ENCODE measurements at places on chromosomes 6 and 20. TPM values are rescaled to one million over a fixed set of nuclear protein-coding genes. Genes with fewer than 3 reads are reported as not detected.

DNA sequence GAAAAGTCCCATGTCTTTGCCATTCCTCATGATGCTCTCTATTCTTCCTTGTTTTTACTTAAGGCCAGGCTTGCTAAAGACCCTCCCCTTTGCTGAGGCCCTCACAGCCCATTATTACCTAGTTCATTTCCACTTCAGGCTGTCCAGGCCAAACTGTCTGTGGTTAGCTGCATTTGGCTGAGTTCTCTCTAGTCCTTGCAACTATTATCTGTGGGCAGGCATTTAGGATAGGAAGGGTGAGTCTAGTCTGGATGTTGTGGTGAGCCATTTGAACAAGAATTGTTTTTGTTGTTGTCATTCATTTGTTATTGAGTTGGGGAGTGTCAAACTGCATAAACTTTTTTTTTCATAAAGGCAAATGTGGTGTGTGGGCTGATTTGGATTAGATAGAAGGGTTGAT is 182.4 kb downstream of the CD109 start:
- H3K27ac ChIP-seq: no peak overlapping the region
- H3K27me3 ChIP-seq: no peaks in the 10 kb centered on the region
- DNase-seq: no peak
- H3K4me3 ChIP-seq: no peak overlapping the region

DNA sequence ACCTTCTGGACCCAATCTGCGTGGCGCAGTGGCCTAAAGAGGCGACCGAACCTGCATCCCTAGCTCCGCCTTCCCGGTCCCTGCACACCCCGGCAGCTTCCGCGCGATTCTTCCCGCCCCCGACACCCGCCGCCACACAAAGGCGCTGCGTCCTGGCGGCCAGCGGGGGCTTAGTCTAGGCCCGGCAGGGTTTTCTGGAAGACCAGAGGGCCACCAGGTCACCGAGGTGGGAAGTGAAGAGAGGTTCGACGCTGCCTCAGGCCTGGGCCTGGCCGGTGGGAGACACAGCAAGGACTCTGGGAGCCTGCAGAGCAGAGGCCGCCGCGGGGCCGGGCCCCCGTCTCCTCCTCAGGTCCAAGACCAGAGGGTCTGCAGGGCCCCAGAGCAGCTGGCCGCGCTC is 154.9 kb downstream of the OR2B2 start:
- peaks cover 49% of the 10 kb centered on the region for H3K4me1 ChIP-seq
- H3K4me3 ChIP-seq: peak overlapping the region; percentile 78
- no peaks in the 10 kb centered on the region for H3K36me3 ChIP-seq
- H3K27me3 ChIP-seq: peaks cover 10% of the 10 kb centered on the region
- DNase-seq: peak; percentile 70

GRCh38 chr6:139882234-139882633 is 507.8 kb upstream of the CITED2 start:
- H3K27ac ChIP-seq: no peak overlapping the region
- no peaks in the 10 kb centered on the region for H3K27me3 ChIP-seq
- no peaks in the 10 kb centered on the region for H3K4me1 ChIP-seq
- H3K36me3 ChIP-seq: no peaks in the 10 kb centered on the region

GRCh38 chr6:92942549-92942948 is 476.8 kb downstream of the EPHA7 start:
- H3K4me1 ChIP-seq: no peaks in the 10 kb centered on the region
- no peak overlapping the region for H3K4me3 ChIP-seq
- no peak overlapping the region for H3K27ac ChIP-seq
- DNase-seq: no peak
- no peaks in the 10 kb centered on the region for H3K36me3 ChIP-seq

DNA sequence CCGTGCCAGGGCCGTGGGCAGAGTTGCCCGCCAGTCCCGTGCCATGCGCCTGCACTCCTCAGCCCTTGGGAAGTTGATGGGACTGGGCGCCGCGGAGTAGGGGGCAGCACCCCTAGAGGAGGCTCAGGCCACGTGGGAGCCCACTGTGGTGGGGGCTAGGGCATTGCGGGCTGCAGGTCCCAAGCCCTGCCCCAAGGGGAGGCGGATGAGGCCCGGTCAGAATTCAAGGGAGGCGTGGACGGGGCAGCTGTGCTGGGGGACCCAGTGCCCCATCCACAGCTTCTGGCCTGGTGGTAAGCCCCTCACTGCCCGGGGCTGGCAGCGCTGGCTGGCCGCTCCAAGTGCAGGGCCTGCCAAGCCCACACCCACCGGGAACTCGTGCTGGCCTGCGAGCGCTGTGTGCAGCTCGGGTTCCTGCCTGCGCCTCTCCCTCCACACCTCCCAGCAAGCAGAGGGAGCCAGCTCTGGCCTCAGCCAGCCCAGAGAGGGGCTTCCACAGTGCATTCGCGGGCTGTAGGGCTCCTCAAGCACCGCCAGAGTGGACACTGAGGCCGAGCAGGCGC is 317.8 kb downstream of the HAO1 start:
- H3K36me3 ChIP-seq: no peaks in the 10 kb centered on the region
- no peak overlapping the region for H3K27ac ChIP-seq
- DNase-seq: no peak
- no peaks in the 10 kb centered on the region for H3K27me3 ChIP-seq

GRCh38 chr6:72861935-72862432 is 240.1 kb downstream of the KCNQ5 start:
- peak overlapping the region; percentile 55 for H3K27ac ChIP-seq
- peaks cover 3% of the 10 kb centered on the region for H3K36me3 ChIP-seq
- no peak for DNase-seq
- no peaks in the 10 kb centered on the region for H3K27me3 ChIP-seq

GRCh38 chr6:139546106-139546472 is 171.6 kb upstream of the CITED2 start:
- H3K4me1 ChIP-seq: no peaks in the 10 kb centered on the region
- H3K27ac ChIP-seq: no peak overlapping the region
- DNase-seq: no peak
- no peaks in the 10 kb centered on the region for H3K27me3 ChIP-seq
- no peaks in the 10 kb centered on the region for H3K36me3 ChIP-seq

ZC3H12D gene
- total RNA-seq: 27.9 TPM

BMP2 gene
- not detected for total RNA-seq

- no peak overlapping the region for H3K4me3 ChIP-seq
- H3K27ac ChIP-seq: no peak overlapping the region
- peaks cover 5% of the 10 kb centered on the region for H3K4me1 ChIP-seq
These were observed 201.3 kb downstream of the AKAP7 start for GRCh38 chr6:131336596-131336995.

GRCh38 chr6:112338166-112338709 is 8.9 kb upstream of the RFPL4B start:
- no peaks in the 10 kb centered on the region for H3K36me3 ChIP-seq
- no peak overlapping the region for H3K4me3 ChIP-seq
- no peak overlapping the region for H3K27ac ChIP-seq
- DNase-seq: no peak
- peaks cover 14% of the 10 kb centered on the region for H3K27me3 ChIP-seq

GRCh38 chr6:31729979-31730630 is 1.0 kb upstream of the DDAH2 start:
- H3K4me1 ChIP-seq: peaks cover 53% of the 10 kb centered on the region
- H3K27ac ChIP-seq: peak overlapping the region; percentile 13
- DNase-seq: peak; percentile 77
- peaks cover 39% of the 10 kb centered on the region for H3K36me3 ChIP-seq
- no peaks in the 10 kb centered on the region for H3K27me3 ChIP-seq
- H3K4me3 ChIP-seq: peak overlapping the region; percentile 84

GRCh38 chr6:30152910-30153610 is 8.0 kb downstream of the TRIM10 start:
- H3K4me1 ChIP-seq: peaks cover 3% of the 10 kb centered on the region
- no peak for DNase-seq
- no peaks in the 10 kb centered on the region for H3K36me3 ChIP-seq
- H3K27me3 ChIP-seq: peaks cover 36% of the 10 kb centered on the region
- H3K27ac ChIP-seq: no peak overlapping the region
- no peak overlapping the region for H3K4me3 ChIP-seq

CRNKL1 gene
- 26.7 TPM for total RNA-seq

LST1 gene
- 29.1 TPM for total RNA-seq

- H3K27ac ChIP-seq: peak overlapping the region; percentile 45
- peaks cover 61% of the 10 kb centered on the region for H3K4me1 ChIP-seq
- H3K4me3 ChIP-seq: no peak overlapping the region
These were observed 7.0 kb upstream of the UBE2J1 start for GRCh38 chr6:89359561-89359960.

DNA sequence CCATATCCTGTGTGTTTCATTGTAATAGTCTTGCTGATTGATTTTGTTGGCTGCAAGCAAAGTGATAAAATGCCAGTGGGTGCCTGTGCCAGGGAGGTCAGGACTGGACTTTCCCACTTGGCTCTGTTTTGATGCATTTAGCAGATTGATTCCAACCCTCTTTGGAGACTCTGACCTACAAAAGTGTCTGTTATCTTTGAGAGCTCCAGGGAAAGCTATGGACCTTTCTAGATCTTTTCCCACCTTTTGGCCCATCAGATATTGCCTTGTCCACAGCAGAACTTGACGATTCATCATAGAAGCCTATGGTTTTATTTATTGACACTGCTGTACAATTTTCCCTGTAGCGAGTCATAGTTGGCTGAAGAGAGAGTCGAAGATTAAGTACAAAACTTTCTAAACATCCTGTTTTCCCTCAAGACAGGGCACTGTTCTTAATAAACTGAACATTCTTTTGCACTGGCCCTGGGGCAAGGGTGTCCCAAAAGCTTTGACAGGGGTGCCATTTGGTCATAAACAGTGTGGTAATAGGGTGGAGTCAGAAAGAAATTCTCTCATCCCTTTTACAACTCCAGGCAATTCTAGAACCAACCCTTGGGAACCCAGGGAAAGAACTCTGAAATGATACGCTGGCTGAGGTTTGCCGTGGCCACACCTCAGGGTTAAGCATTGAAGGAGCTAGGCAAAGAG is 53.7 kb downstream of the E2F3 start:
- no peaks in the 10 kb centered on the region for H3K27me3 ChIP-seq
- DNase-seq: no peak
- H3K4me3 ChIP-seq: no peak overlapping the region
- peaks cover 47% of the 10 kb centered on the region for H3K36me3 ChIP-seq

GRCh38 chr20:34850969-34851368 is 21.7 kb downstream of the GGT7 start:
- no peaks in the 10 kb centered on the region for H3K4me1 ChIP-seq
- no peak overlapping the region for H3K27ac ChIP-seq
- H3K4me3 ChIP-seq: no peak overlapping the region
- H3K36me3 ChIP-seq: no peaks in the 10 kb centered on the region
- no peaks in the 10 kb centered on the region for H3K27me3 ChIP-seq

GRCh38 chr6:110317646-110318045 is 40.5 kb downstream of the METTL24 start:
- H3K36me3 ChIP-seq: no peaks in the 10 kb centered on the region
- H3K27ac ChIP-seq: no peak overlapping the region
- no peaks in the 10 kb centered on the region for H3K27me3 ChIP-seq
- DNase-seq: no peak

TREML1 gene
- total RNA-seq: not detected

DNA sequence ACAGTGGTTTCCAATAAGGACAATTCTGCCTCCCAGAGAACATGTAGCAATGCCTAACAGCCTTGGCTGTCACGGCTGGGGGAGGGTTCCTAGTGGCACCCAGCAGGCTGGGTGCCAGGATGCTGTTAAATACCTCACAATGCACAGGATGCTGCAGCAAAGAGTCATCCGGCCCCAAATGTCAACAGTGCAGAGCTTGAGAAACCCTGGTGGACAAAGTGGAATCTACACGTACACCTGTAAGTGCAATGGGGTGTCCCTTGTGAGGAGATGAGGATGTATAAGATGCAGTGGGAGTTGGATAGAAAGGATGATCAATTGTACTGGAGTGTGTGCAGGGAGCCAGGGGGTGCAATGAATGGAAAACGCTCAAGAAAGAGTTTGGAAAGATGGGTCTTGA is 142.4 kb downstream of the FNDC1 start:
- DNase-seq: no peak
- no peak overlapping the region for H3K4me3 ChIP-seq
- H3K36me3 ChIP-seq: no peaks in the 10 kb centered on the region
- H3K4me1 ChIP-seq: no peaks in the 10 kb centered on the region
- no peak overlapping the region for H3K27ac ChIP-seq

GRCh38 chr6:55868176-55868575 is 7.2 kb downstream of the BMP5 start:
- H3K36me3 ChIP-seq: no peaks in the 10 kb centered on the region
- no peak overlapping the region for H3K4me3 ChIP-seq
- DNase-seq: no peak

GRCh38 chr6:156311291-156311690 is 465.9 kb upstream of the ARID1B start:
- no peak overlapping the region for H3K27ac ChIP-seq
- H3K4me3 ChIP-seq: no peak overlapping the region
- DNase-seq: no peak

GRCh38 chr20:44011251-44011940 is 96.7 kb downstream of the TOX2 start:
- peak; percentile 19 for DNase-seq
- H3K27me3 ChIP-seq: peaks cover 39% of the 10 kb centered on the region
- H3K4me1 ChIP-seq: peaks cover 19% of the 10 kb centered on the region
- no peak overlapping the region for H3K27ac ChIP-seq
- H3K4me3 ChIP-seq: no peak overlapping the region
- no peaks in the 10 kb centered on the region for H3K36me3 ChIP-seq

IMPG1 gene
- total RNA-seq: not detected

- no peak for DNase-seq
- H3K36me3 ChIP-seq: no peaks in the 10 kb centered on the region
- H3K4me1 ChIP-seq: peaks cover 10% of the 10 kb centered on the region
- peaks cover 13% of the 10 kb centered on the region for H3K27me3 ChIP-seq
- H3K4me3 ChIP-seq: no peak overlapping the region
These were observed 142.4 kb downstream of the TTLL2 start for GRCh38 chr6:167467282-167467681.

Data from activated naive CD8-positive, alpha-beta T cell treated with anti-CD3 and anti-CD28 coated beads for 36 hours (primary cell).